Stimulated activated CD4-positive, alpha-beta T cell treated with anti-CD3 and anti-CD28 coated beads, Interleukin-4, amount 100 ng/mL, for 1 hour (primary cell): ENCODE measurements at places on chromosomes 2 and 18.

DNA sequence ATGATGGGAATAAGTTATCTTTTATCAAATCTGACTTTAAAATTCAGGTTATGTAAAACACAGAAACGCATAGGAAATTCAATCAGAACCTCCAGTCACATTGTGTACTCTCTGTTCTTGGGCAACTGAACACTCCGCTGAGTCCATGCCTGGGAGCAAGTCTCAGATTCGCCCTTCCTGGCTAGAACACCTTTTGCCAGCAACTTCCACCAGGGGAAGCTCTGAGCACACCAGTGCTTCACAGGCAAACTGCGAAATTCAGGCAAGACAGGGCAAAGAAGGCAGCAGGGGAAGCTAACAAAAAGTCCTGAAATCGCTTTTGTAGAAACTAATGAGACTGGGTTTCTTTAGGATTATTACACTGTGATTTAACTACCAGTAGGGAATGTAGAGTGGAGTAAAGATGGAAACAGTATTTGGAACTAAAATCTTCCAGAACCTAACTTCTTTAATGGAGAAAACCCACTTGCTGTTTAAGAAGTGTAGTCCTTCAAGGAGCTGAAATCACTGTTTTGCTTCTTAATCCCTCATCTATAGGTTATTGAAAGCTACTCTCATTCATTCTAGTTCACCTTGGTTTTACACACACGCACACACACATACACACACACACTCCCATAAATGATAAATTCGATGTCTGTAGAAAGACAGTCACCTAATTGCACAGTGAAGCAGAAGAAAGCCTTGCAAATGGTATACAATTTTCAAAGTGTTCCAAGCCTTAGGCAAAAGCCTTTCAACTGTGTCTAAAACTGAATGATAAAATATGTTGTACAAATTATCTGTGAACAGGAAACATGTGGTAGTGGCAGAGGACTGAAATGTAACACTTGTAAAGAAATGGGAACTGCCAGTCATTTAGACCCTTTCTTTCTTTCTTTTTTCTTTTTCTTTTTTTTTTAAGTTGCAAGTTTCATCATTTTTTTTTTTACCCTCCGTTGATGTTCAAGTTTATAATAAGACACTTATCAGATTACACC lies 214.5 kb downstream of the TMEM182 start:
- DNase-seq, result no peak

DNA sequence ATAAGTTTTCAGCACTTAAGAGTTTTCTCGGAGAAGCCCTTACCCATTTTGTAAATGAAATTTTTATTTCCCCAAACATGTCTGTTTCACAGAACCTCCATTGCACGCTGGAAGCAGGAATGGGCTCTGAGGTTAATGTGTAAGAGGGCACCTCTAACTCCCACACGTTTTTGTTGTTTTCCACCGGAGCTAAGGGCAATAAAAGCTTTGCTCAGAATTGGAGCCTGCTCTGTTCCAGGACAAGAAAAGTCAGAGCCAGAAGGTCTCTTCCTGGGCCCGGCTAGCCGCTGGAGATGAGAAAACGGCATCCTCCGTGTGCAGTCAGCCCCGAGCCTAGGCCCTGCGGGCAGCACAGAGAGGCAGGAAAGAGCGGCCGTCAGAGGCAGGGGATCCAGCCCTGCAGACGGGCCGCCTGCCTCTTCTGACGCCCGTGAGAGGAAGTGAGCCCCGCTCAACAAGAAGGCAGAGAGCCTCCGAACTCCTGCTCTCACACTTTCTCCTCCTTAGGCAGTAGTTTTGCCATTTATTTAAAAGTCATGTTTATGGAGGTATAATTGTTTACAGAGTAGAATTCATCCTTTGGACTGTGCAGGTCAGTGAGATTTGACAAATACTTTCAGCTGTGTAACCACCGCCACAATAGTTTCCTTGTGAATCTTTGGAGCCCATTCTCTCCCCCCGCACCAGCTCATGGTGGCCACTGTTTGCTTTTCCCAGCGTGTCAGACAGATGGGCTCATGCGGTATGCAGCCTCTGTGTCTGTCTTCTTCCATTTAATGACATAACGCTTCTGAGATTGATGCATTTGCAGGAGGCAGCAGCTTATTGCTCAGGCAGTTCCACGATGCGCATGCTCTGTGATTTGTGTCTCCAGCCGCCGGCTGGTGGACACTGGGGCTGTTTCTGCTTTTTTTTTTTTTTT lies 117.3 kb downstream of the GALR1 start:
- DNase-seq, result no peak

GRCh38 chr2:163701399-163702195 lies 34.2 kb downstream of the FIGN start:
- no peak for DNase-seq

DNA sequence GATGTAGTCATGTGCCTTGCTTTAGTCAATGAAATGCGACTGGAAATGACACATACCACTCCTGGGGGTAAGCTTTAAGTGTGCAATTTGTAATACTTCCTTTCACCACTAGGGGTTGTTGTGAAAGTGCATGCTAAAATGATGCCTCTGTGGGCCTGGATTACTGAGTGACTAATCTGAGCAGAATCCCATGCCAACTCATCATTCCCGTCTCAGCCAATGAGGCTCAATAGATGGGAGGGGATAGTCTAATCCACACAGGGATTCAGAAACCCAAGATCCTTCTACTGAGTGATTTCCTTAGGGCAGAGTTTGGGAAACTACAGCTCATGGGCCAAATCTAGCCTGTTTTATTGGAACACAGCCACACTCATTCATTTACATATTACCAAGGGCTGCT lies 54.0 kb downstream of the HRH4 start:
- no peak for DNase-seq

- DNase-seq, result no peak
Measured at GRCh38 chr18:63071701-63072141, 247.8 kb downstream of the BCL2 start.

DNA sequence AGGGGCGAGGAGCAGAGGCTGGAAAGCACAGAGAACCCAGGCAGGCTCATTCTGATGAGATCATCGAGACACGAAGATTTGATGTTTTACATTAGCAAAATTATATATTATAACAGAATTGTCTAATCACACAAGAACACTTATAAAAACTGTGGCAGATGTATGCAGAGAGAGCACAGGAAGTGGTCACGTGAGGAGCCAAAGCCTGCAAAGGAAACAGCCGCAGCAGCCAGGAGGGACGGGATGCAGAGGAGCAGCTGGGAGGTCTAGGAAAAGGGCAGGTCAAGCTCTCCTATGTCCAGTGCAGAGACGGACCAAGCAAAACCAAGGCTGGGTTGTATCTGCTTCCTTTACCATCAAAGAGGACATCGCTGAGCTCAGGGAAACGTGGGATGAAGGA lies 355.1 kb upstream of the MYT1L start:
- no peak for DNase-seq

DNA sequence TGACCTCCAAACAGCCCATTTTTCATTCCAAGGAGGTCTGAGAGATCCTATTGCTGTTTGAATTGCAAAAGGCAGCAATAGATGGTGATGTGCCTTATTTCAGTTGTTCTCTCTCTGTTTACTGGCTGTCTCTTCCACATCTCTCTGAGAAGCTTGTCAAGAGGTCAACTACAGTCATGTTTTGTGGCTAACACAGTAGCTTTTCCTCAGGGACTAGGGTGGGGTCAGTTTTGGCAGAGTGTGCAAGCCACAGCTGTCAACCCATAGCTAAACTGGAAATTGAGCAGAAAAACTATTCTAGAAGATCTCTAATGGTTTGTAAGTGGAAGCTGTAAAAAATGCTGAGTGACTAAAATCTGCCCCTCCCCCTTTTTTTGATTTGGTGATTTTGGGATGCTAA lies 67.1 kb downstream of the DIS3L2 start:
- no peak for DNase-seq

GRCh38 chr18:6601241-6601640 lies 128.3 kb upstream of the ARHGAP28 start:
- no peak for DNase-seq

DNA sequence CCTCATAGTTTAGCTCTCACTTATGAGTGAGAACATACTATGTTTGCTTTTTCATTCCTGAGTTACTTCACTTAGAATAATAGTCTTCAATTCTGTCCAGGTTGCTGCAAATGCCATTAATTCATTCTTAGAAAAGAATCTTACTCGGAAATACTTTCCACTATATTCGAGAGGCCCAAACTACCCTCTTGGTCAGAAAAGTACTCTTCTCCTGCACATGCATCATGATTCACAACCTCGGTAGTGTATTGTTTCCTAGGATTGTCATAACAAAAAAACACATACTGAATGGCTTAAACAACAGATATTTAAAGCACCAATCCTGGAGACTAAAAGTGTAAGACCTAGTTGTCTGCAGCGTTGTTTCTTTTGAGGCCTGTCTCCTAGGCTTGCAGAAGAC lies 364.0 kb upstream of the SLC14A2 start:
- no peak for DNase-seq

DNA sequence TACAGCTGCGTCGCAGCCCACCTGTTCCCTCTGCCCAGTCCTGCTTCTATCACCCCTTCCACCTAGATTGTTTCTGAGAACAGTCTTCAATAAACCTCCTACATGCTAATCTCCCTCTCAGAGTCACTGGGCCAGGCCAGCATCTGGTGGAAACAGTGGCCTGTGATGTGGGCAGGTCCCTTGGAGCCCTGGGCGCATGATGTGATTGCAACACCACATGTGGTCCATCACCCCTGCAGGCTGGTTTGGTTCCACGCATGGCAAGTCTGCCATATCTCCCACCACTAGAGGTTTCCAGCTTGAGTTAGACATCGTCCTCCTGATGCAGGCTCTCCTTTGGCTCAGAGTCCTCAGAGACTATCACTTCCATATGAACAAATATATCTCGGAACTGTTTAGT lies 83.5 kb downstream of the PRKCE start:
- DNase-seq, result no peak

DNA sequence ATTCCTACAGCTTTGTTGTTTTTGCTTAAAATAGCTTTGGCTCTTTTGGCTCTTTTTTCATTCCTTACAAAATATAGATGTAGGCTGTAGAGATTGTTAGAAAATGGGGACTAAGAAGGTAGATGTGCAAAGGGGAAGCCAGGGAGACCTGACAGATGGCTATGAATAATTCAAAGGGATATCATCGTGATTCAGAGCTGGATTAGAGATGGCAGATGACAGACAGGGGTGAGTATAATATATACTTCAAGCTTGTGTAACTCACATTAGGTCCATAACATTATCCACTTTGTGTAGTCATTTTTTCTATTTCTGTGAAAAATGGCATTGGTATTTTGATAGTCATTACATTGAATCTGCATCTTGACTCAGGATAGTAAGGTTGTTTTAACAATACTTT lies 422.9 kb upstream of the ST6GAL2 start:
- DNase-seq, result no peak

DNA sequence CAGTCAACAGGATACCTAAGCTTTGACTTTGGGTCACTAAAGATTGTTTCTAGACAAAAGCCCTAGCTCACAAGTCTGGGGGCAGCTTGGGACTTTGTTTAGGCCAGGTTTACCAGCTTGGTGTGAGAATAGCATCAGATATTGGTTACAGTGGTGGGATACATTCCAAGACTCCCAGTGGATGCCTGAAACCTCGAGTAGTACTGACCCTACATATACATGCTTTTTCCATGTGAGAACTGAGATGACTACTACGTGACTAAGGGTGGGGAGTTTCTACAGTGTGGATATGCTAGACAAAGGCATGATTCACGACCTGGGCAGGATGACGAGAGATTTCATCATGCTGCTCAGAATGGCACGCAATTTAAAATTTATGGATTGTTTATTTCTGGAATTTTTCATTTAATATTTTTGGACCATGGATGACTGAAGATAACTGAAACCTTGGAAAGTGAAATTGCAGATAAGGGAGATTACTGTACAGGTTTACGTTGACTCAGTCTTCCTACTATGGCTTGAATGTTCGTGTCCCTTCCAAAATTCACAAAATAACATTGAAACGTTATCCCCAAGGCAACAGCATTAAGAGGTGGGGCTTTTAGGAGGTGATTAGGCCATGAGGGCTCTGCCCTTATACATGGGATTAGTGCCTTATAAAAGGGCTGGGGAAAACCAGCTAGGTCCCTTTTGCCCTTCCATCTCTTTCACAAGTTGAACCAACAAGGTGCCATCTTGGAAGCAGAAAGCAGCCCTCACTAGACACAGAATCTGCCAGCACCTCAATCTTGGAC lies 50.2 kb upstream of the CTAGE1 start:
- no peak for DNase-seq

GRCh38 chr2:68483011-68483410 lies 15.6 kb downstream of the APLF start:
- DNase-seq, result no peak

DNA sequence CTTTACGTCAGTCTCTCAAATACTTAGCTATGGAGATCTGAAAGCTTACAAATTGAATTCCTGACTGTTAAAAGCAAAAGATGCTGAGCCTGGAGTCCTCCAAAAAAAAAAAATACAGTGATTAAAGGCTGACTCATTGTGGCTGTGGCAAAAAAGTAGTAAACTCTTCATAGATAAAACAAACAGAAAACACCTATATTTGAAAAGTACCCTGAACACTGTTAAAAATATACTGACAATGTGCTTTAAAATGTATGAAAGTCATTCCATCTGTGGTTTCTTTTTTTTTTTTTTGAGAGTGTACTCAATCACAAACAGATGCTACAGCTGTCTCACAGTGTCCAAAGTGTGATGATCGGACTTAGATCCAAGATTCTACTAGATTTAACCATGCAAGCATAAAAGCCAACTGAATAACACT lies 267.6 kb upstream of the CYP26B1 start:
- DNase-seq, result no peak

GRCh38 chr18:22912835-22913234 lies 20.3 kb upstream of the RBBP8 start:
- DNase-seq, result no peak

GRCh38 chr2:116754381-116755101 lies 1060.0 kb upstream of the DDX18 start:
- no peak for DNase-seq

GRCh38 chr18:905307-905947 lies 756 bp downstream of the ADCYAP1 start:
- no peak for DNase-seq

- DNase-seq, result peak; percentile 4
Measured at GRCh38 chr2:235494716-235495372, 1.0 kb downstream of the AGAP1 start.

- no peak for DNase-seq
Measured at GRCh38 chr2:31299547-31299946, 65.6 kb downstream of the EHD3 start.

DNA sequence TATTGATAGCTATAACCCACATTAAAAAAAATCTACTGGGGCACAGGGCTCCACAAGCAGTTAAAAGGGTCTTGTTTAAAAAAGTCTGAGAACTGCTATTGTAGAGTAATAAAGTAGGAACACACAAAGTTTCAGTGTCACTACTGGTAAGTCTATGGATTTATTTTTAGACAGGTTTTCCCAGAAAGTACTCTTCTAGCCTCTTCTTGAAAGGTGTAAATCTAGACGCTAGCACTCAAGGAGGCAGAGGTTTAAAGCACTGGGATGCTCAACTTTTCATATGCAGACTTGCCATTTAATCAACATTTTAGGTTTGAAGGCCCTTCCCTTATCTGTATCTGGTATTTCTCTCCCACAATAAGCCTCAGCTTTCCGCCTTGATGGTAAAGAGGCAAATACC lies 33.4 kb downstream of the FBXO11 start:
- no peak for DNase-seq

- no peak for DNase-seq
Measured at GRCh38 chr2:112433932-112434730, 686 bp upstream of the RGPD8 start.

- DNase-seq, result no peak
Measured at GRCh38 chr2:113274432-113274831, 4.3 kb downstream of the PAX8 start.
